ENCODE measurements at places on chromosomes 3 and 15. TPM values are rescaled to one million over a fixed set of nuclear protein-coding genes. Genes with fewer than 3 reads are reported as not detected.
A peak's percentile ranks its signal among the peaks of the same experiment; 100 is the strongest.

- no peak for DNase-seq
Observed at GRCh38 chr3:101519685-101520365, 6.8 kb upstream of the SENP7 start.

- DNase-seq, result peak; percentile 18
Observed at GRCh38 chr15:77107531-77108355, 36.8 kb upstream of the TSPAN3 start.

The CASR gene
- total RNA-seq, result not detected

DNA sequence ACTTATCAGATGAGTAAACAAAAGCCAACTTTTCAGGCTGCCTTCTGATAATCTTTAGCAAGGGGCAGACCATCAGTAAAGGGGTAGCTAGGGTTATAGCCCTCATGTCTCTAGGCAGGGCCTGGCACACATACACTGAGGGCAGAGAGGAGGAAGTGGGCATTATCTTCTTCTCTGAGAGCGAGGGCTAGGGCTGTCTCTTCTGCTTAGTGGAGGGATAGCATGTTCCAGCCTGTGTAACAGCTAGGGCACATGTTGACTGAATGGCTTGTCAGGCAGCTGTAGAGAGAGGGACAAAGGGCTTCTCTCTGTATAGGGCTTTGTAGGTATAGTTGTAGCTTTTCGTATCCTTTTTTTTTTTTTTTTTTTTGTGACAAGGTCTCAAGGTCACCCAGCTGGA, 17.8 kb downstream of the CRTC3 start:
- DNase-seq, result no peak

DNA sequence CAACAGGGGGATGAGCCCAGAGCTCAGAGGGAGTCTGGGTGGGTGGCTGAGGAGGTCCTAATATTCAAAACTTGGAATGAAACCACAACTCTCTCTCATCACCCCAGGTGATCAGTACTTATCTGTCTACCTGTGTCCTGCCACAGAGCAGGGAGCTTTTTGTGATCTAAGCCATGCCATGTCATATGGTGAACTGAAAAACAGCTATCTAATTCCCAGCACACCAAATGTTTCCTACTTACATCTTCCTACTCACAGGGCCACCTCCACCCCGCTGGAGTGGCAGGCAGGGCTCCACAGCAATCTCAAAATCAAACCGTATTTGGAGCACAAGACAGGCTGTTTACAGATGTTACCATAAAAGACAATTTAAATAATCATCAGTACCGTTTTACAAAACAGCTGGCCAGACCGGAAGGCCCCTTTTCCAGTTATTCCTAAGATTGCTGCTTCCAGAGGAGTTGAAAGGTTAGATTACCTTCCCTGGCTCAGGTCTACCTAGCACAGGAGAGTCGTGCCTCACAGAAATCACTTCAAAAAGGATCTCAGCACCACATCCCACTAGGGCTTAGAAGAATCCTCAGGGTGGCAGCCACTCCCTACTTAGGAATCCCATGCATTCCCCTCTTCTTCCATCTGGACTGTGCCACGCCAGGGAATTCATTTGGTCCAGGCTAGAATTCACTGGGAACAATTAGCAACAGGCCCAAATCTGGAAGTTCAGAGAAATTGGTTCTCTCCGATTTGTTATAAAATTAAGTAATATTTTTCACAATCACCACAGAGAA, 226.6 kb upstream of the IL12A start:
- peak; percentile 49 for DNase-seq

- DNase-seq, result no peak
Observed at GRCh38 chr15:86903642-86904421, 824.2 kb downstream of the AGBL1 start.

GRCh38 chr15:44010089-44010488, 183.3 kb downstream of the WDR76 start:
- DNase-seq, result peak; percentile 83

The FRMD5 gene
- 17.0 TPM for total RNA-seq

DNA sequence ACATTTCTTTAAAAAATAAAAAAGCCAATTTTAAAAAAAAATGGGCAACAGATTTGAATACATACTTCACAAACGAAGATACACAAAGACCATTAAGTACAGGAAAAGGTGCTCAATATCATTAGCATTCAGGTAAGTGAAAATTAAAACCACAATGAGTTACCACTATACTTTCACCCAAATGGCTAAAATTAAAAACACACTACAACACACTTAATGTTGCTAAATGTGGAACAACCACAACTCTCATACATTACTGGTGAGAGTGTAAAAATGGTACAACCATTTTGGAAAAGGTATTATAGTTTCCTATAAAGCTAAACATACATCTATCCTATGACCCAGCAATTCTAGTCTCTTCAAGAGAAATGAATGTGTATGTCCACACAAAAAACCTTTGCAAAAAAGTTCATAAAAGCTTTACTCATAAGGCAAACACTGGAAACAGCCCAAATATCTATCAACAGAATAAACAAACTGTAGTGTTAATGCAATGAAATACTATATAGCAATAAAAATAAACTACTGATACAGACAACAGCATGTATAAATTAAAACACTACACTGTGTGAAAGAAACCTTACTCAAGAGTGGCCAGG, 14.9 kb downstream of the IP6K1 start:
- no peak for DNase-seq

DNA sequence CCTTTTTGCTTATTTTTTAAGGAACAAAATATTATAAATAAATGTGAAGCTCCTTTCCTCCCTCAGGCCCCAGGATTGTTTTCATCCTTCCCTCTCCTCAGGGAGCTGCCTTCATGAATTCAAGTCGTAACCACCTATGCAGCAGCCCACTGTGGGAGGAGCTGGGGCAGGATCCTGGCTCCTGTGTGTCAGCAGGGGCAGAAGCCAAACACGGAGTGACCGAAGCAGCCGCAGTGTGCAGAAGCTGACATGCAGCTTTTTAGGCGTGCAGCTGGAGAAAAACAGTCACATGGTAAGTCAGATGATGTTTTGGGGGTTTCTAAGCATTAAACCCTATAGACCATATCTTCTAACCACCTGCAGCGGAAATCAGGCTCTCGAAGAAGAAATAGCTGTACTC, 231.3 kb downstream of the OCA2 start:
- no peak for DNase-seq

The ASB14 gene
- total RNA-seq, result not detected

The CILP gene
- total RNA-seq, result 1.1 TPM

- DNase-seq, result peak; percentile 44
Observed at GRCh38 chr3:148075771-148076716, 621.7 kb upstream of the AGTR1 start.

The VEPH1 gene
- 9.3 TPM for total RNA-seq

The MCTP2 gene
- 4.5 TPM for total RNA-seq

DNA sequence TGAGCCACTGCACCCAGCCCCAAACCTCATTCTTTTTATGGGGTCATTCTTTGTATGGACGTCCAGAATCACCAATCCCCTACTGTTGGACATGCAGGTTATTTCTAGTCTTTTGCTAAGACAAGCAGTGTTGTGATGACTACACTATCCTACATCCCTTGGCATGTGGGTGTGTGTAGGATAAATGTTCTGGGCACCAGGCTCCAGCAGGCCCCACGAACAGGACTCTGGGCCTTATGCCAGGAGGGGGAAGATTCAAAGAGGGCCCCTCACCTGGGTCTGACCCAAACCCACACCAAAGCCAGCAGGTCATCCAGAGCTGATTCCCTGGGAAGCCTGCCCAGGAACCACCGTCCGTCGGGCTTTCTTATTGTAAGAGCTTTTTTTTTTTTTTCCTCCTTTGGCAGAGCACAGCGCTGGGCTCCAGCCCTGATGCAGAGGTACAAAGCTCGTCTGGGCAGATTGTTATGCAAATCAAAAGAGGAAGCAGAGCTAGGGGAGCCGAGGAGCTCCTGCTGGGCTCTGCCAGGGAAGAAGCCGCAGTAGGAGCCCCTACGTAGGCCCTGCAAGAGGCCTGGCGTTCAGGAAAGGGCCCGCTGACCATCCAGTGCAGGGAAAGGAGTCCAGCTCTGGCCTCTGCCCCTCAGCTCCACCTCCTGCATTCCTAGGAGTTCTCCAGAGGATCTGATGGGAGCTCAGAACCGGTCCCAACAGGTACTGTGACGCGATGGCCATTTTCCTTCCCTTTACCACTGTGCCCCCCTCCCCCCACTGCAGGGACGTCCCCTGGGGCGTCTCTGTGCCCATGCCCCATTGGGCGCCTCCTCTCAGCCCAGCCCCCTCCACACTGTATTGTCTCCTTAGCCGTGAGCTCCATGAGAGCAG, 29.0 kb upstream of the FURIN start:
- peak; percentile 64 for DNase-seq

- no peak for DNase-seq
Observed at GRCh38 chr3:177371888-177372287, 174.6 kb upstream of the TBL1XR1 start.

GRCh38 chr15:73143763-73144155, 91.5 kb downstream of the NEO1 start:
- DNase-seq, result no peak

DNA sequence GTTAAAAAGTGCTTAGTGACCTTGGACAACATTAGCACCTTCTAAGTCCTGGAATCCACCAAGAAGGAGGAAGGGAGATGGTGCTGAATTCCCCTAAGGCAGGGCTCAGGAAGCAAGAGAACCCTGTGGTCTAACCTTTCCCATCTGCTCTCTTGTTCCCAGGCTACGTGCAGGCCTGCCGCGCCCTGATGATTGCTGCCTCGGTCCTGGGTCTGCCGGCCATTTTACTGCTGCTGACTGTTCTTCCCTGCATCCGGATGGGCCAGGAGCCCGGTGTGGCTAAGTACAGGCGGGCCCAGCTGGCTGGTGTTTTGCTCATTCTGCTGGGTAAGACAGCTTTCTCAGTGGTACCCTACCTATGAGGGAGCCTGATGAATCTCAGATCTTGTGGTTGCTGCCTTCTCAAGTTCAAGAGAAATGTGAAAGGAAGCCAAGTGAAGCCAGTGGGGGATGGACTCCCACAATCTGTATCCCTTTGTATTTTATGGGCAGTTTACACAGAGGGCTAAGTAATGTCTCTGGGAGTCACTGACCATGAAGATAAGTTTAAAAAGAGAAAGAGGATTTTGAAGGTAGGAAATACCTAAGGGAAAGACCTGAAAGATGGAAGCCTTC, 4.4 kb downstream of the CLDN11 start:
- DNase-seq, result no peak

The MYO5C gene
- 4.5 TPM for total RNA-seq

DNA sequence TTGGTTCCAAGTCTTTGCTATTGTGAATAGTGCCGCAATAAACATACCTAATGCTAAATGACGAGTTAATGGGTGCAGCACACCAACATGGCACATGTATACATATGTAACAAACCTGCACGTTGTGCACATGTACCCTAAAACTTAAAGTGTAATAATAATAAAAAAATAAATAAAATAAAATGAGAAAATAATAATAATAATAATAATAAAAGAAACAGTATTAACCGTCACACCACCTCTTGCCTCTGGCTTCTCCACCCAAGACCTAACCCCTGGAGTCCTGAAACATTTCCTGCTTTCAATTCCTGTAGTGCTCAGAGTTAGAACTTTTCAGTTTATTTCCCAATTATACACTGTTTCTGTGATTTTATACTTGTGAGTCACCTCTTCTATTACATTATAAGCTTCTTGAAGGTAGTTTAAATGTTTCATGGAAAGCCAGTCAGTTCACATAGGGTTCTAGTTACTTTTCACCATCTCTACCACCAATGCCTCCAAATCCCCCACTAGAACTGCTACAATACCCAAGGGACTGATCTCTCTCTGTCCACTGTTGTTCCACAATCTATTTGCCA, 18.4 kb upstream of the GHSR start:
- DNase-seq, result no peak

GRCh38 chr3:28544831-28545230, 196.2 kb upstream of the AZI2 start:
- no peak for DNase-seq

GRCh38 chr3:129046732-129047552, 13.6 kb upstream of the GP9 start:
- no peak for DNase-seq

GRCh38 chr3:184135911-184136260, 728 bp downstream of the EIF2B5 start:
- no peak for DNase-seq

DNA sequence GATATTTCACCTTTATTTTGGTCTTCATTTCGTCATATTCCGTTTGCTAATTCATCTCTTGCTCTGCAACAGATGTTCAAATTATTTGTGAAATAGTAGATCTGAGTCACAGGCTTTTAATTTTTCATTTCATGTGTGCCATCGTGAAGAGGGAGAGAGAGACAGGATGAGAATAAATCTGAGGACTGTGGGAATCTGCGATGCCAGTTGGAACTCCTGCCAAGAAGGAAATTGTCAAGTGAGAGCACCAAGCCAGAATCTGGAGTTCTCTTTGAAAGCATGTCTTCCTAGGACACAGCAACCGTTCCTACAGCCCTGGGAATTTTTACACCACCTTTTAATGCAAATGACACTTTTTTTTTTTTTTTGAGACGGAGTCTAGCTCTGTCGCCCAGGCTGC, 48.8 kb downstream of the NSMCE3 start:
- DNase-seq, result no peak

DNA sequence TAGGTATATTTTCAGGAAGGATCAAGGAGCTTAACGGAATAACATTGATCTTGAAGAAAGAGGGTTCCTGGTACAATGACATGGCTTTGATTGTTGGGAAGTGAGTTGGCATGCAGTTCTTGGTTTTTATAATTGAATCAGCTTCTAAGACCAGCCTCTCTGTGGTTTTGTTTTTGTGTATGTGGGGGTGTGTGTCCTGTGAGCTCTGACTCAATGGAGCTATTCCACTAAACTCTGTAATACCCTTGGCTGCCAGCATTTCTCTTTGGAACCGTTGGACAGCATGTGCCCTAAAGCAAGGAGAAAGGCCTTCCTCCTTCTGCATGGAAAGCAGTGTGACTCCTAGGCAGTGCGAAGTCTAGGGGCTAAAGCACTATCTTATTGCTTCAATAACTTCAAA, 124.8 kb downstream of the EDEM1 start:
- no peak for DNase-seq

GRCh38 chr3:10232137-10232536, 16.1 kb upstream of the TATDN2 start:
- DNase-seq, result no peak
